ENCODE measurements at places on chromosomes 16 and 17.

DNA sequence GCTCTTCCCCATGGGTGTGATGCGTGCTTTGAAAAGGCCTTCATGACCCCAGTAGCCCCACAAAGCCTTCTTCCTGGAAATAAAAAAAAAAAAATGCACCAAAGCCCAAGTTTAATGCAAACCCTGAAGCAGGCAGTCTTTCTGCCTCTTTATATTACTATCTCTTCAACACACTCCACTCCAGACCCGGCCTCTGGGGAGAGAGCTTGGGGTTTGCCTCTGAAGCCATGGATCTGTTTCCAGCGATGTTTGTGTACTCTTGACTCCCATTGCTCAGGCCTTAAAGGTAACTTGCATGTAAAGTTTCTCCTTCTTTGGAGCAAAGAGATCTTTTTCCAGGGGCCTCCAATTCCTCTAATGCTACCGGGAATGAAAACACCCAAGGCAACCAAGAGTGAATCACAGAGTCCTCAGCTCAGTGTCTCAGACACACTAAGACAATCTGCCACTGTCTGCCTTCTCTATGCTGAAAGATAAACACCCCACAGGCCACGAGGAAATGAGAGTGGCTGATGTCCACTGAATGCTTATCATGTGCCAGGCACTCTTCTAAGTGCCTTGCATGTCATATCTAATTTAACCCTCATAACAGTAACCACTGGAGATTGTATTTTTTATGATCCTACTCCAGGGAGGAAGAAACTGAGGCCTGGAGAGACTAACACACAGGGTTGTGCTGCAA, 56.4 kb upstream of the AKTIP start:
- no peak for DNase-seq

- DNase-seq, result no peak
Measured at GRCh38 chr16:17408296-17408695, 62.5 kb downstream of the XYLT1 start.

DNA sequence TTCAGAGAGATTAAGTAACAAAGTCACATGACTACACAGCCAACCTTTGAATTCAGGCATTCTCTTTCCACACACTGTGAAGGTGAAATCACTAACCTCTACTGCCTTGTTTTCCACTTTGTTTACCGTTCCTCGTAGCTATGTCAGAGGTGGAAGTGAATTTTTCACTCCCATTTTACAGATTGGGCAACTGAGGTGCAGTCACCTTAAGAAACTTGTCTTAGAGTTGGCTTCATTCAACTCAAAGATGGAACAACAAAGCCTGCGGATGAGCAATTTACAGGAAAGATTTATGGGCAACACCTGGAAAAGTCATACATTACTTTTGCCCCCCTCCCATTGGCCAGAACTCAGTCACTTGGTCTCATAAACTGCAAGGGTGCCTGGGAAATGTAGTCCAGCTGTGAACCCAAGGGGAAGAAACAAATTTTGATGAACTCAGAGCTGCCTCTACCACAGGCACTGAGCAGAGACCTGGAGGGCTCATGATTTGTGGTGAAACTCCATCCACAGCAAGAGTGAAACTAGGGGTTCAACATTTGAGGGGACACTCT, 784.6 kb upstream of the EEF2KMT start:
- no peak for DNase-seq

GRCh38 chr17:38732376-38733281, 2.5 kb downstream of the CISD3 start:
- no peak for DNase-seq

GRCh38 chr17:45361451-45361850, 44.6 kb upstream of the MAP3K14 start:
- no peak for DNase-seq

DNA sequence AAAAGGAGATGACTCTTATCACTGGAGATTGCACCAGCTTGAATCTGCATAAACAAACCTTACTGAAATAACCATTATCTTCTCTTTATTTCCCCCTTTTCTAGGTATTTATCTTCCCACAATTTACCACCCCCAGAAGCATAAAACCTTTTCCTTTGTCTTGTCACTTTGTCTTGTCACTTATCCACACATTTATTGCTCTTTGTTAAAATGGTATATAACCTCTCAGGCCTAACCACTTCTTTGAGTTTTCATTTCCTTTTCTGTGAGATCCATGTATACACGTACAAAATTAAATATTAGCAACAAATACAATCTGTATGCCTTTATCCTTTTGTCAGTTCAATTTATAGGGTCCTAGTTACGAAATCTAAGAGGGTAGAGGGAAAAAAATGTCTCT, 122.9 kb downstream of the CACNG3 start:
- DNase-seq, result no peak
